ENCODE measurements at places on chromosomes 12 and 14.
A peak's percentile ranks its signal among the peaks of the same experiment; 100 is the strongest.

DNA sequence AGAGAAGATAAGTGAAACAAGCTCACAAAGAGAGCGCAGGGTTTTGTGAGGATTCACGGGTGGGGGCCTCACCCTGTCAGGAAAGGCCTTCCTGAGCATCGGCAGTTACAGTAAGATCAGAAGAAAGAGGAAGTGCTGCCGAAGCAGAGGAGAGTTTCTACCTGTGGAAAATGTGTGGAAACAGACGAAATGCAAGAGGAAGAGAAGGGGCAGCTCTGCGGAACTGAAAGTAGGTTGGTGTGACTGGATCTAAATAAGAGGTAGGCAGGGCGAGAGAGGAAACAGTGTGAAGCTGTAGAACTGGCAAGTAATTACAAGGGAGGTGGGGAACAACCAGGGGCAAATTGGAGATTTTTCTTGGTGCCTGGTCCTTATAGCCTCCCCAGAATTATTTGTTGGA is 2.6 kb downstream of the GPR68 start:
- no peak for DNase-seq

DNA sequence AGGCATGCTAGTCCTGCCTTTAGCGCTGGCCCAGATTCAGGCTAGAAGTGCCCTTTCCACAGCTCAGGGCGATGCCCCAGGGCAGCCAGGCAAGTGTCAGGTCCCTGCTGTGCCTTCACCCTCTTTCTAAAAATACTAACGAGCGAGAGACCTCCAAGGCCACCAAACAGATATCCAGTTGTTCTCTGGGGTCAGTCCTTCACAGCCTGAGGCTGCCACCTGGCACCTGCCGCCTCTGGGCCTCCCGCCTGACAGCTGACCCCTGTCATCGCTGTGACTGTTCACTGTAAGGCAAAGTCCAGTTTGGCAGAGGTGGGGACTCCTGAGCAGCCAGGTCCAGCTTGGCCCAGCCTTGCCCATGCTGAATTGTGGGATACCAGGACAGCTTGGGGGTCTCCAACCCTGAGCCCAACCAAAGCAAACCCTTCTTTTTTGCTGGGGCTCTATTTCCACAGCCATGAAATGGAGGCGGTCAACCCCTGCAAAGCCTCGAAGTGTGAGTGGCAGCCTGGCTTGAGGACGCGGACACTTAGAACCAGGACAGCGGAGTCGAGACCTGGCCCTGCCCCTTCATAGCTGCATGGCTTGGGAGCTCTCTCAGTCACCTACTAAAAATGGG is 79.9 kb downstream of the NINJ2 start:
- no peak for DNase-seq

- DNase-seq = no peak
These were observed 73.8 kb upstream of the DACT1 start for GRCh38 chr14:58563978-58564377.

DNA sequence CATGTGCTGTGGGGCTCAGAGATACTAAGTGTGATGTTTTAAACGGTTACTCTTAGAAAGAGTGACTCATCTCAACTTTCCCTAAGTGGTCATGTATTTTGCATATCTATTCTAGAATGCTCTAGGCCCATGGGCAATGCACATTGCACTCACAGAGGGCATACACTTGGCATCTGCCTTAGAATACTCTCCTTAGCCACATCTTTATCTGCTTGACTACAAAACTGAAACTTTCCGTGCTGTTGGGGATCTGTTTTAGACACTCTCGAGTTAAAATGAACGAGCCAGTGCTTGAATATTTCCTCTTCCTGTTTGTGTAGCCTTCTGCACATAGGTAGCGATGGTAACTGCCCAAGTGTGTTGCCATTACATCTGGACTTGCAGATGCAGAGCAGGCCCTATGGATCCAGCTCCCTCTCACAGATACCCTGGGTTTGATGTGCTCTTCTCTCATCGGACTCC is 180.5 kb downstream of the CAND1 start:
- DNase-seq = no peak

- no peak for DNase-seq
These were observed 14.3 kb downstream of the MYL2 start for GRCh38 chr12:110906083-110906482.

GRCh38 chr12:1591034-1591433 is 3.3 kb downstream of the FBXL14 start:
- DNase-seq = no peak

- no peak for DNase-seq
These were observed 279.8 kb downstream of the AKAP6 start for GRCh38 chr14:32608857-32609256.

DNA sequence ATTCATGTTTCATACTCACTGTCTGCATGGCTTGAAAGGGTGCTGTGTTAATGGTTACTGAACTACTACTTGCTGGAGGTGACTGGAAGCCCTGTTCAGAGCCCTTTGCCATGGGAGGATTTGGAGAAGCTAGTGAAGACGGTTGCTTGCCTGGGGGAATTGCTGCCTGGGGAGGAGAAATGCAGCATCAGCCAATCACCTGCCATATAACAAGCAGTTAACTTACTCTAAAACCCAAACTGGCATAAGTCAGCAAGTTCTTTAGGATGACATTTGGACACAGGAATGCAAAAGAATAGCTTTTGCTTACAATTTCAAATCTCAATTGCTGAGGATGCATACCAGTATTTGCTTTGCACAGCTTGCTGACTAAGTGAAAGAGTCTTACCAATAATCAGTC is 23.4 kb upstream of the IPO8 start:
- no peak for DNase-seq

GRCh38 chr12:53067074-53067992 is 11.9 kb downstream of the SPRYD3 start:
- DNase-seq = no peak

DNA sequence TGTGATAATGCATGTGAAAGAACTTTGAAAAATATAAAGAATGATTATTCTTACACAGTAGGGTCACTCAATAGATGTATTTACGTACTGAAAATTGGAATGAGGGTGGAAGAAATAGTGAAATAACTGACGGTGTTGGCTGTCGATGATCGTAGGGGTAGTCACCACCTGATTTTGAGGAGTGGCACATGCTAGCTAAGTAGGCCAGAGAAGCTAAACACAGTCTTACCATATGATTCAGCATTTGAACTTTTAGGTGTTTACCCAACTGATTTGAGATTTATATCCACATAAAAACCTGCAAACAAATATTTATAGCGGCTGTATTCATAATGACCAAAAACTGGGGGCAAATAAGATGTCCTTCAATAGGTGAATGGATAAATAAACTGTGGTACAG is 47.6 kb upstream of the HIF1A start:
- no peak for DNase-seq

DNA sequence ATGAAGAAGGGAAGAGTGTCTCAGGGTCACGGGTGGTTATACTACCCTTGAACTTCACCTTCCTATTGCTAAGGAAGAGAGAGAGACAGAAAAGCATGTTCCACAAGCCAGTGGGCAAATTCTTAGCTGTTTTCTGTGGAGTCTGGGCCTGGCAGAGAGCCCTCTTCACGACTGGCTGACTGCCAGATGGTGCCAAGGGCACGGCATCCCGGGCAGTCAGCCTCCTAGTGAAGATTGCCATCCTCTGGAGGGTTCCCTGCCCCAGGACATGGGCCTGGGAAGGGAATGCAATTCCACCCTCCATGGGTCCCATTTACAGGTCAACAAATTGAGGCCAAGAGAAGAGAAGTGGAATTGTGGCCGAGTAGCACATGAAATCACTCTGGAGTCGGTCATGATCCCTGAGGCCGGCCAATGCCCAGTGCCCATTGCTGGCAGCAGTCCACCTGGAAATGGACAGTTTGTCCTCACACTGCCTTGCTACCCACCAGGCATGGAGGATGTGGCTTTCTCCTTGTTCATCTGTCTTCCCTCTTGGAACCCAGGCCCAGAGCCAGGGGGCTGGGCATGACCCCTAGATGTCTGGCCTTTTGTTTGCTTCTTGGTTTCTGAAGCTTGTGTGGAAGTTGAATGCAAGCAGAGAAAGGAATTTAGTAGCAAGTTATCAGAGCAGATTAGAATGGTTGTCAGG is 9.9 kb downstream of the TUNAR start:
- DNase-seq = no peak

DNA sequence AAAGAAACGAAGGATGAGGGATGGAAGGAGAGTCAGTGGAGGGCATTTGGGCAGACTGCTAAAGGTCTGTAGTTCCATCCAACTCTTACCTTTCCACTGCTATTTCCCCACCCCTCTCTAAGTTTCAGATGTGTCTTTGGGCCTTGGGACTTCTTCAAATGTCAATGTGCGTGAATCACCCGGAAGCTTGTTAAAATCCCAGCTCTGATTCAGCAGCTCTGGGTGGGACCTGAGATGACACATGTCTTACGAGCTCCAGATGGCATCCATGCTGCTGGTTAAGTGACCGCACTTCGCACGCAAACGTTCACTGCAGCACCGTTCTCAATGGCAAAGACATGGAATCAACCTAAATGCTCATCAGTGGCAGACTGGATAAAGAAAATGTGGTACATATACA is 309.9 kb downstream of the VRK1 start:
- peak; percentile 41 for DNase-seq

- DNase-seq = no peak
These were observed 31.7 kb downstream of the LRTM2 start for GRCh38 chr12:1852076-1852475.

DNA sequence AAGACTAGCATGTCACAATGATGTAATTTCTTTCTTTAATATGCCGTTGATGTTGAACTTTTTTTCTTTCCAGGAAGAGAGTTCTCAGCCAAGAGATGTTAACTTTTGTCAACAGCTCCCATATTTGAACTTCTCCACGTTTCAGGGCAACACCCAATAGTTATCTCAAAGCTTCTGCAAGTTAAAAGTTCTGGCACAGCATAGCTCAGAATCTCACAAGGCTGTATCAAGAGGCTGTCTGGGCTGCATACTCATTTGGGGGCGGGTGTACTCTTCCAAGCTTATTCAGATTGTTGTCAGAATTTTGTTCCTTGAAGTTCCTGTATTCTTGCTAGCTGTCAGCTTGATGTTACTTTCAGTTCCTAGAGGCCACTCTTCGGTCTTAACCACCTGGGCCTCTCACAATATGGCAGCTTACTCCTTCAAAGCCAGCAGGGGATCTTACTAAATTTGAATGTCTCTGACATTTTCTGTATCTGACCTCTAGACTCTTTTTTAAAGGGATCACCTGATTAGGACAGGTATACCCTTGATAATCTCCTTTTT is 38.9 kb downstream of the KCNC2 start:
- DNase-seq = no peak

DNA sequence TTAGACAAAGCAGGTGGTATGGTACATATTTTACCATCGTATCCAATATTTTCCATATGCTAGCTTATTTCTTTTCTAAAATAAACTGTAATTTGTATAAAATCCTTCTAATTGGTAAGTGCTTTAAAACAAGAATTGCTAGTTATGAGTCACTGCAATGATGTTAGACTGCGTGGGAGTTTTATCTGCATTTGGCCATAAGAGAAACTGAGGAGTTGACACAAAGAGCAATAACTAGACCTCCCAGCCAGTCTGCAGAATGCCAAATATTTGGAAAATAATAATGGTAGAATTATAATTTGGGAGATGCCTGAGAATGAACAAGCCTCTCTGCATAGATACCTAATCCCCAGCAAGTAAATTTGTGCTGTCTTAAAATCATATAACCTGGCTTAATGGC is 61.7 kb upstream of the PTPRR start:
- no peak for DNase-seq

- DNase-seq = no peak
These were observed 24.7 kb downstream of the SUSD6 start for GRCh38 chr14:69635981-69636639.

DNA sequence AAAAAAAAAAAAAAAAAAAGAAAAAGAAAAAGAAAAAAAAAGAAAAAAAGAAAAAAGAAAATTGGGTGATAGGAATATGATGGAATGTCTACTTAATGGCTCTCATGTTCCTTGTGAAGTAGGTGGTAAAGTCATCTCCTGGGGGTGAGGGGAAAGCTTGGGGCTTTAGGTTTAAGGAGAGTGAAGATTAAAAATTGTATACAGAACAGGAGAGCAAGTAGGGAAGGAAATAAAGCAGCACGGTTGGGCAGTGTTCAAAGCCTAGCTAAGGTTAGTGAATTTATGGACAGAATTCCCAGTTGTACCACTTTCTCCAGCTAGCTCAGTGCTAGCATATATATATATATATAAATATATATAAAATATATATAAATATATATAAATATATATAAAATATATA is 40.0 kb upstream of the SLC2A13 start:
- DNase-seq = no peak

DNA sequence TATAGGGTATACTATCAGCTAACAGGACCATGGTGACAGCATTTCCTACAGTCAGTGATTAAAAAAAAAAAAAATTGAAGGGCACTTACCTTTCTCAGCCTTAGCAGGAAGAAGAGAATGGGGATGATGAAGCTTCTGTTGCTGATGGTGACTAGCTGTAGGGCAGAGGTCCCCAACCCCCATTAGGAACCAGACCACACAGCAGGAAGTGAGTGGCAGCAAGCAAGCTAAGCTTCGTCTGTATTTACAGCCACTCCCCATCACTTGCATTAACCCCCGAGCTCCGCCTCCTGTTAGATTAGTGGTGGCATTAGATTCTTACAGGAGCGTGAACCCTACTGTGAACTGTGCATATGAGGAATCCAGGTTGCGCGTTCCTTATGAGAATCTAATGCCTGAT is 91.3 kb upstream of the USP44 start:
- DNase-seq = no peak

DNA sequence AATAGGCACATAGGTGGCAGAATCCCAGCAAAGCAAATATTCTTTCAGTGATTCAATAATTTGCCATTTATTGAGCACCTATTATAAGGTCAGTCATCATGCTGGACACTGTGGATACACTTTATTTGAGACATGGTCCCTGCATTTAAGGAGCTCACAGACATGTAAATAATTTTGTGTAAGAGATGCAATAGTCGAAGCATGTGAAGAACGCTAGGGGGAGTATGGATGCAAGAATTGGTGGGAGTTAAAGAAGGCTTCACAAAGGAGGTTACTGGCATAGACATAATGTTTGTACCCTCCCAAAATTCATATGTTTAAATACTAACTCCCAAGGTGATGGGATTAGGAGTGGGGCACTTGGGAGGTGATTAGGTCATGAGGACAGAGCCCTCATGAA is 260.6 kb upstream of the GARIN6 start:
- DNase-seq = no peak

- no peak for DNase-seq
These were observed 5.0 kb upstream of the MMP19 start for GRCh38 chr12:55847603-55848291.

GRCh38 chr12:15173142-15173541 is 48.1 kb downstream of the RERG start:
- no peak for DNase-seq

GRCh38 chr12:45687081-45688015 is 42.2 kb upstream of the ARID2 start:
- DNase-seq = no peak
